COR-L47 (cell line): ENCODE measurements at places on chromosomes 11 and 22.

- no peak for DNase-seq
These were observed 3.9 kb upstream of the TRIM34 start for GRCh38 chr11:5620651-5621521.

DNA sequence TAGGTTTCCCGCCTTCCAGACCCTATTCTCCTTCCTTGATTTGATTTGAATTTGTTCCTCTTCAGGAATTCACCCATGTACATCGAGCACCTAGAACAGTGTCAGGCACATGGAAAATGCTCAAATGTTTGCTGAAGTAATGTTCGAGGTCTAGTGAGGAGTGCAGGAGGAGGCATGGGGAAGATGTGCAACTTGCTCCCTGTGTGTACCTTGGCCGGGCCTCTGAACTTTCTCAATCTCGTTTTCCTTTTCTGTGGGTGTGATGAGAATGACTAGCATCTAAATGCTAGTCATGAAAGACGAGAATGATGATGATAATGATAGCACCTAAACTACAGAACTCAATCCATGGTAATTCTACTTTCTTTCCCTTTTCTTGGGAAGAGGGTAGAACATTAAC, 279.1 kb upstream of the PLET1 start:
- DNase-seq = no peak

GRCh38 chr11:45173064-45173463, 26.6 kb downstream of the PRDM11 start:
- DNase-seq = no peak

DNA sequence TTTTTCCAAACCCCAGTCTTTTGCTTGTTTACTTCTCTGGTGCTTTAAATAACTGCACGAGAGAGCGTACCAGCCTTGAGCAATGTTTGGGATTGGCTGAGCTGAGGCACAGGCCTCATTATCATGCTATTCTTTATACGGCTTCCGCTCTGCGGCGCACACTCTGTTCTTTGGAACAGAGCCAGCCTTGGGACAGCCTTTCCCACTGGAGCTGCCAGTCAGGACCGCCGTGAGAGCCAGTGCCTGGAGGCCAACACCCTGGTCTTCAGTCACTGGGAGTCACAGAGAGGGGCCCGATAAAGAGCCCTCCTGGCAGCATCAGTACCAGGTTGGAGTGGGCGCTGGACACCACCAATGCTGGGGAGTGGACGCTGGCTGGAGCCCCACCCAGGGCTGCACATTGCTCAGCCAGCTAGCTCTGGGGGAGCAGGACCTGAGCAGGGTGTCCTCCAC, 125.6 kb downstream of the BCR start:
- peak; percentile 86 for DNase-seq

DNA sequence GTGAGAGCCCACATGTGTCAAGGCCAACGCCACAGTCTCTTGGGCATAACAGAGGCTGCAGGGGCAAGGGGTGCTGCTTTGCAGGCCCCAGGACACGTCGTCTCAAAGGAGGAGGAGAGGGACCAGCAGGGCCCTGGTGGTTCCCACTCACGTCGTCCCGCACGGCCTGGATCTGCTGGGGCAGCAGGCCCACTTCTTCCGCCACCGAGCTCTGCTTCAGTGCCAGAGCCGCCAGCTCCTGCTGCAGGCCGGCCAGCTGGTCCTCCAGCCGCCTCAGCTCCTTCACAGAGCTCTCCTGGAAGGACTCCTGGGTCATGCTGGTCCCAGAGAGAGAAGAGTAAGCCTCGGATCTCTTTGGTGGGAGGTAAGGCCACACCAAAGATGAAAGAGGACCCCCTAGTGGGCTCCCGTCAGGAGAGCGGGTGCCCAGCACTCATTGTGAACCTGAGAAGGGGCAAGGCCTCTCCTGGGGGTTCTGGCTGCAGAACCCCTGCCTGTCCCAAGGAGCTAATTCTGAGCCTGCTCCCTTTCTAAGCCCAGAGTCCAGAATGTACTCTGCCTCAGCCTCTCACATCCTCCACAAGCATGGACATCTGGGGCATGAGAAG, 15.6 kb downstream of the SUN2 start:
- no peak for DNase-seq

DNA sequence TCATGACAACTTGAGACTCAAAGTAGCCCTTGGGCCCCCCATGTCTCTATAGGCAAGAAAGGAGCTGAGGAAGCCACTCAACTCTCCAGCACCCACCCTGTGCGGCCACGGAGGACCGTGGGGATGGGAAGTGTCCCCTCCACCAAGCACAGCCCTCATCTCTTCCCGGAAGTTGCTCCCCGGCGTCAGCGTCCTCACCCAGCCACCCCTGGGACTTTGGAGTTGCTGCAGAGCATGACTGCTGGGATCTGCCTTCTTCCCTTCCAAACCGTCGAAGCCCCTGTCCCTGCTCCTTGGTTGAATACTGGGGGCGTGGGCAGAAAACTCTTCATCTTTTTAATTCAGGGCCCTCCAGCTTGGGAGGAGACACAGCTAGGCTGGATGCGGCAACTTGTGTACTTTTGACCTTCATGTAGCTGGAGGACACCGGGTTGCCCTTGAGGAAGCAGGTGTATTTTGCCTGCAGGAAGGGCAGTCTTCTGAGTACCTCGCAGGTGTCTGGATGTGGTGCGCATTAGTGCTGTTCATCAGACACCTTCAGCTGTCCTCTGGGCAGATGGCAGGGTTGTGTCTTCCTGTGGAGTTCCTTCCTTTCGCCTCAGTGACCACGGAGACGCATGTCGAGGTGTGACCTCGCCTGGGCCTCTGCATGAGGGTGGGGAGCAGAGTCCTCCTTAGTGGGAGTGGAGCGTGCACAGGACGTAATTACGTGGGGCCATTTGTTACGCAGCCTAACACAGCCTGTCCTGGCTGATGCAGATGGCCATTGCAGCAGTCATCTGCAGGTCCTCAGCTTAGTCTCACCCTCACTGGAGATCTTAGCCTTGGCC, 12.2 kb upstream of the IFITM3 start:
- no peak for DNase-seq

GRCh38 chr11:8613036-8613435, 19.0 kb upstream of the STK33 start:
- no peak for DNase-seq

- no peak for DNase-seq
These were observed 87.3 kb upstream of the FGF3 start for GRCh38 chr11:69906453-69906907.

DNA sequence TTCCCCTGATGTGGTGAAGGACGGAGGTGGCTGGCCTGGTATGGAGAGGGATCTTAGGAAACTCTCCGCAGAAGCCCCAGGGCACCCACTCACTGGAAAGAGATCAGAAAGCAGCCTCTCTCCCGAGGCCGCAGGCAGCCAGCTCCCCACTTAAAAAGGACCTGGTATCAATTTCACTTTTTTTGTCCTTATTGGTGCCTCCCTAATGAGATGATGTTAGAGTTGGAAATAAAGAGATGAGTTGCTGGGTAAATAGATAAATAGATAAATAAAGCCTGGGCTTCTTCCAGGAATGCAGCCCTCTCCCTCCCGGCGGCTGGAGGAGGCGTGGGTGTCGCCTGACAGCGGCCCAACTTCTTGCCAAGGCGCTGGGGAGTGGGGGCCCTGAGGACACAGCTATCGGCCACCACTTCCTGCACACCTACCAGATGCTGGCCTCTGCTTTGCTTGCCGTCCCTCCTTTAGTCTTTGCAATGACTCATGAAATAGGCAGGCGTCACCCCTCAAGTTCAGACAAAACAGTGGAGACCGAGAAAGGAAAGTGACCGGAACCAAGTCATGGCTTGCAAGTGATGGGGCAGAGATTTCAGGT, 42.9 kb downstream of the LINC01488 start:
- DNase-seq = no peak

- no peak for DNase-seq
These were observed 9.3 kb downstream of the MSANTD4 start for GRCh38 chr11:106012744-106013143.

DNA sequence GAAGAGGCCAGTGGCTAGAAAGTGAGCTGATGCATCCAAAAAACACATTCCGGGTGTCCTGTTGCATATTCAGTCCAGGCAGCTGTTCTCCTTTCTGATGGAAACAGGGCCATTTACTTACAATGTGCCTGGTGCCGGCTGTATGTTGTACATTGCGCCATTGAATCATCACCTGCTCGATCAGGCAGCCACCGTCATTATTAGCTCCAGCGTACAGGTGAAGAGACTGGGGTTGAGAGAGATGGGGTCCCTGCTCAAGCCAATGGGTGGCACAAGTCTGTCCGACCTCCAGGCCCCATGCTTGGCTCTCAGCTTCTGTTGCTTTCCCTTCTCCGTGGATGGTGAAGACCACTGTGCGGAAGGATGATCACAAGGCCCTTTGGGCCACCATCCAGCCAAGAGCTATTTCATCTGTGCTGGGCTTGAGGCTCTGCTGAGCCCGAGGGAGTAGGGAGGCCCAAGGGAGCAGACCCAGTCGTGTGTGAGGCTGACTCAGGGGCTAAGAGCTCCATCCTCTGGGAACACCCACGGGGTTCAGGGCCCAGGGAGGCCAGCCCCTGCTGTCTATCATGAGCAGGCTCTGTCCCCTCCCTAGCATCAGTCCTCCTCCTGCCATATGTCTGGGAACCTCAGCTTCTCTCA, 20.7 kb upstream of the EMID1 start:
- no peak for DNase-seq

GRCh38 chr22:41296826-41297667, 4.3 kb upstream of the ZC3H7B start:
- no peak for DNase-seq

- no peak for DNase-seq
These were observed 64.7 kb upstream of the TOP3B start for GRCh38 chr22:22047266-22047665.

DNA sequence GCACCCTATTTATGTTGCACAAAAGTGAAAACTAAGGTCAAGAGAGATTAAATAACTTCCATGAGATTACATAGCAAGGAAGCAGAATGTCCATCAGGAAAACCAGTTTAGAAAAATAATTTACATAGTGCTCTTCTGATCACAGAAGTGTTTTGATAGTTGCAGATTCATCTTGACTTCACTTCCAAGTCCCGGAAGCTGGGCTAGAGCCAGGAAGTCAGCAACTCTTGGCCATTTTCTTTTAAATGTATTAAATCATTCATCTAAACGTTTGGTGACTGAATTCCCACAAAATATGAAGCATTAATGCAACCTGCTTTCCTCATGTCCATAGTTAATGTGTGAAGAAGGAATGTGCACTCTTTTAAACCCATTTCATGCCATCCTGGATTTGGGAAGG, 29.7 kb downstream of the APLP2 start:
- no peak for DNase-seq
